ENCODE measurements at places on chromosomes 13 and 19. TPM values are rescaled to one million over a fixed set of nuclear protein-coding genes. Genes with fewer than 3 reads are reported as not detected.

NCAN gene
- not detected for total RNA-seq

TRIM13 gene
- total RNA-seq: 30.8 TPM

SMIM24 gene
- not detected for total RNA-seq

KLK4 gene
- not detected for total RNA-seq

TTYH1 gene
- not detected for total RNA-seq

DNA sequence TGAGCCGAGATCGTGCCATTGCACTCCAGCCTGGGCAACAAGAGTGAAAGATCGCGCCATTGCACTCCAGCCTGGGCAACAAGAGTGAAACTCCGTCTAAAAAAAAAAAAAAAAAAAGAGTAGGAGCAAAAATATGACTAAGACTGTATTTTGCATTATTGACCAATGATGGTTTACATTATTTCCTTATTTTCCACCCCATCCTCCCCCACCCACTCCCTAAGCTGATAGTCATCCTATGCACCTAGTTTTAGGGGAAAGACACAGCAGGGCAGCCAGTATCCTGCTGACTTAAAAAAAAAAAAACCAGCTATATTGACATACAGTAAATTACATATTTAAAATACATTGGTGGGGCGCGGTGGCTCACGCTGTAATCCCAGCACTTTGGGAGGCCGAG, 25.1 kb downstream of the VAV1 start:
- DNase-seq: no peak
- H3K27ac ChIP-seq: no peak overlapping the region
- H3K4me3 ChIP-seq: no peak overlapping the region
- no peaks in the 10 kb centered on the region for H3K27me3 ChIP-seq
